Activated CD4-positive, alpha-beta T cell treated with anti-CD3 and anti-CD28 coated beads, Interleukin-2, amount 10 ng/mL, durations not matched to agents 7 days and 5 days (primary cell): ENCODE measurements at places on chromosomes 4 and X.

DNA sequence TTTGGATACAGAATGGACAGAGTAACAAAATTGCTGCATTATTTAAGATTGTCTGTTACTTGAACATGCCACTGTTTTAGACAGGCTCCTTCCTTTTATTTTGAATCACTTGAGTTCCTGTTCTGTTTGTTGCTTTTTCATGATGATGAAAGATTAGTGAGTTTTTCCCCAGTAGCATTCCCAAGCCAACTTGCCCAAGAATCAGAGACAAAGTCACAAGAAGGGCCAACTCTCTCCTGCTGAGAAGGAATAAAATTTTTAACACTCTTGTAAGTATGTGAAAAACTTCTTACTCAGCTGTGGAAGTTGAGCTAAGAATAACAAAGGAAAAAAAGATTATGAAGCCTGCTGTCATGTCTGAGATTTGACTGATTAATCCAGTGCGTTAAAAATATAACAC, 104.2 kb downstream of the KLHL8 start:
- DNase-seq = no peak

DNA sequence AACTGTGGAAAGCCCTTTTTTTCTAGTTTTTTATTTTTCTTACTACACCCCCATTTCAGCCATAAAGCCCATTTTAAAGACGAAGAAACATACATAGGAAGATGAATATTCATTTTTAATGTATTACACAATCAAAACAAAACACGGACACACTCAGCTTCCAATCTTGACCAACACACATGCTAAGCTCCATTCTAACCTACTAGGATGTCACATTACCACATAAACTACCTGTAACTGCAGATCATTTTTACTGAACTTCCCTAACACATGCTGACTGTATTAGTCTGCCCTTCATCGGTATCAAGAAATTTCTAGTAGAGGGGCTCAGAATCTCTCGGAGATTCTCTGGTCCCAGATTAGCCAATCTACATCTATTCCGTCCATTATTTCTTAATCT, 1.8 kb downstream of the CCNI start:
- DNase-seq = no peak

- no peak for DNase-seq
Measured at GRCh38 chrX:28625223-28625622, 38.0 kb downstream of the IL1RAPL1 start.

GRCh38 chr4:6500481-6501140, 28.2 kb upstream of the PPP2R2C start:
- DNase-seq = no peak

- no peak for DNase-seq
Measured at GRCh38 chr4:75968084-75968483, 22.7 kb downstream of the SDAD1 start.

DNA sequence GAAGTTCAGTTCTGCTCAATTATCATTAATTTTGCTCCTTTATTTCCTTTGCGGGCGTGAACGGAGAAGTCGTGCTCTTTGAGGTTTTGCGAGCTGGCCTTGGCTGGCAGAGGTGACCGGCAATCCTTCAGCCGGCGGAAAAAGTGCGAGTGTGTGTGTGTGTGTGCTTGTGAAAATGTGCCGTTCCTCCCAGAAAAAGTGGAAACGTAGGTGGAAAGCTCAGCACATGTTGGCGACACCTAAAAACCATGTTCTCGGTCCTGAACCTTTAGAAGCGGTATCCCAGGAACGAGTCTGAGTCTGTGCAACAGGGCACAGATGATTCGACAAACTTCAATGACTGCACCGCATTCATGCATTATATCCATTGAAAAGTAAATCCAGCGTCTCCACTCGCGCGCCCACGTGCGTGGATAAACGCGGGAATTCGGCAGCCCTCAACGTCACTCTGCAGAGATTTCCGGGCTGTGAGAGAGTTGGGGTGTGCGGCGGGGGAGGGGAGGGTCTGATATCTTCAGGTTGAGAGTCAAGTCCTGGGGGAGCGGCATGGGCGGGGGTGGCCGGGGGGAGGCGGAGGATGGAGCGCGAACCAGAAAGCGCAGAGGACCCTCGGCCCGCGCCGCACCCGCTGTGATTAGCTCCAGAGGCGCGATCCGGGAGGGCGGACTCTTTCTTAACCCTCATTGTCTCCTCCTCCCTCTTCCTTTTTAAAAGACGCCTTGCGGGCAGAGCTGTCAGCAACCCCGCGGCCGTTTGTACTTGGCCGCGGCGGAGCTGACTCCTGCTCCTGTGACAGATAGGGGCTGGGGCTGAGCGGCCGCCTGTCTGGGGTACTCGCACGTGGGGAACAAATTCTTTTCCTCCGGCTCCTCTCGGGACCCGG, at the start of gene SHISA3:
SHISA3 (plus strand) TSS at position 737 of the 883 bp plus-strand sequence. CDS start 569 bp downstream, outside the sequence.
- DNase-seq = peak; percentile 38

- DNase-seq = no peak
Measured at GRCh38 chrX:17511556-17511955, 136.6 kb downstream of the NHS start.

DNA sequence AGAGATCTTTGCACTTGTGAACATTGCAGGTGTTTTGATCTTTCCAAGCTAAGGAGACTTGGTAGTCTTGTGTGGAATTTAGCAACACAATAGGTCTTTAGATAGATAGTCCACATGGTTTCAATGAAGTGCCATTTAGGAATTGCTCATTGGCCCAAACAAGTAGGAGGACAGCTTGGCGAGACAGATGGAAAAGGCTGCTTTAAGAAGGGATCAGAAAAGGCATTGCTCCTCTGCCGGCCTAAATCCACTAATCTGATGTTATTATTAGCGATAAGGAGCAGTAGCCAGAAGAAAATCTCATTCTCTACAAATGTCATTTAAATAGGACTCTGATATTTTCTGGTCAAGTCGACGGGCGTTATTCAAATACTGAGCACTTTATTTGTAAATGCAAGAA, 99.7 kb downstream of the AFF2 start:
- no peak for DNase-seq

DNA sequence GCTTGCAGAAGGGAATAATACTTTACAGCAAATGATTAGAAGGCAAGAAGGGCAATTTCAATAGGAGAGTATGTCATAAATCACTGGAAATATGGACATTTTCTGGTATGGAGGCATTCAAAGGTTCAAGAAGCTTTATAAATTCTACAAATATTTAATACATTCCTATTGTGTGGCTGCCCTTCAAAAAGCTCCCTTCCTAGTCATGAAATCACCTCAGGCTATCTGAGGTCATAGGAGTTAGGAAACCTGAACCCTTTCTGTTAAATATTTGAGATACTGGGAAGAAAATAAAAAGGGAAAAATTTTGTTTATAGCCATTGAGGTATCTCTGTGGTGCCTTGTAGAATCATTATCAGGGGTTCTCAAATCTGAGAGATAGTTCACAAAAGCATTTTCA, 316.8 kb upstream of the EMCN start:
- DNase-seq = no peak

- peak; percentile 20 for DNase-seq
Measured at GRCh38 chr4:11428899-11429698, 405 bp upstream of the HS3ST1 start.

DNA sequence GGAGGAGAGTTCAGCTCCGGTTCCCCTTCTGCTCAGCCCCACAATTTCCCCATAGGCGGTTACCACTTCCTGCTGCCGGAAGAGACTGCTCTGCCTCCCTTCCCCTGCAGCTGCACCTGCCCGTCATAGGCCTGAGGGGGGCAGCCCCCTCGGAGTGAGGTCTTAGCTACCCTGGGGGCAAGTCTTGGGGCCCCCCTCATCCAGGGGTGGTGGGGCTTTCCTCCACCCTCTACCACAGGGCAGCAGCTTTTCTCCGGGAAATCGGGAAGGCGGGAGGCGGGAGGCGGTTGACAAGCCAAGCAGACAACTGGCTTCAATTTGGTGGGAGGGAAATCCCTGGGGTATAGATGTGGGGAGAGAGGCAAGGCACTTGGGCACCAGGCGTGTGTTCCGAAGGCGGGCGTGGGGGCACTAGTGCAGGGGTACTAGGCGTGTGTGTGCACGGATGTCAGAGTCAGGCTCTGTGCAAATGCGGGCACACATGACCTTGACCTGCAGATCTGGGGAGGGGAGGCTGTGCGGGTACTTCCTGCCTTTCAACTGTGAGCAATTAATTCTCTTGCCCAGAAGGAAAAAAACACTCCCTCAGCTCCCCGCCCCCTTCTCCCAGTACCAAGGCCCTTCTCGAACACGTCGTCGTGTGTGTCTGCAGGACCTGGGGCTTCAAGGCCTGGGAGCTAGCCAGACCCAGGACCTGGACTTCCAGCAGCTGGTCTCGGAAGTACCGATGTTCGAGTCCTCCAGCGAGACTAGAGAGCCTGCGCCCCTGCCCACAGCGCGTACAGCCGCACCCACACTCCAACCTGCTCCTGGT, 1.0 kb upstream of the ARHGAP4 start:
- peak; percentile 83 for DNase-seq

DNA sequence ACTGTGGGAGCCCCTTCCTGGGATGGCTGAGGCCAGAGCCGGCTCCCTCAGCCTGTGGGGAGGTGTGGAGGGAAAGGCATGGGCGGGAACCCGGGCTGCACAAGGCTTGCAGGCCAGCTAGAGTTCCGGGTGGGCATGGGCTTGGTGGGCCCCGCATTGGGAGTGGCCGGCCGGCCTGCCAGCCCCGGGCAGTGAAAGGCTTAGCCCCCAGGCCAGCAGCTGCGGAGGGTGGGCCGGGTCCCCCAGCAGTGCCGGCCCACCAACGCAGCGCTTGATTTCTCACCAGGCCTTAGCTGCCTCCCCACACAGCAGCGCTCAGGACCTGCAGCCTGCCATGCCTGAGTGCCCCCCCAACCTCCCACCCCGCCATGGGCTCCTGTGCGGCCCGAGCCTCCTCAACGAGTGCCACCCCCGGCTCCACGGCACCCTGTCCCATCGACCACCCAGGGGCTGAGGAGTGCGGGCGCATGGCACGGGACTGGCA, 78.0 kb downstream of the COX7B2 start:
- no peak for DNase-seq

GRCh38 chr4:182421753-182422152, 178.6 kb downstream of the TENM3 start:
- no peak for DNase-seq

DNA sequence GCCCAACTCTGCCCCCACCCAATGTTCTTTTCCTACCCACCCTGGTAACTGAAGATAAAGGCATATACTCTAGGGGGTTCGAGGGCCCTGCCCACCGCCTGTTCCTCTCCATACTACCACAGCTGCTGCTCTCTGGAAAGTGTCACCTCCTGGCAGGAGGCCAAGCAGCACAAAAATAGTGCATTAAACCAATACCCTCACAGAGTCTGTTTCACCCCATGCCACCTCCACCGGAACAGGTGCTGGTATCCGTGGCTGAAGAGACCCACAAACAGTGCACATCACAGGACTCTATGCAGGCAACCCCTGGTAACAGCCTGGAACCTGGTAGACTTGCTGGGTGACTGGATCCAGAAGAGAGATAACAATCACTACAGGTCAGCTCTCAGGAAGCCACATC, 85.1 kb upstream of the CTSO start:
- no peak for DNase-seq

DNA sequence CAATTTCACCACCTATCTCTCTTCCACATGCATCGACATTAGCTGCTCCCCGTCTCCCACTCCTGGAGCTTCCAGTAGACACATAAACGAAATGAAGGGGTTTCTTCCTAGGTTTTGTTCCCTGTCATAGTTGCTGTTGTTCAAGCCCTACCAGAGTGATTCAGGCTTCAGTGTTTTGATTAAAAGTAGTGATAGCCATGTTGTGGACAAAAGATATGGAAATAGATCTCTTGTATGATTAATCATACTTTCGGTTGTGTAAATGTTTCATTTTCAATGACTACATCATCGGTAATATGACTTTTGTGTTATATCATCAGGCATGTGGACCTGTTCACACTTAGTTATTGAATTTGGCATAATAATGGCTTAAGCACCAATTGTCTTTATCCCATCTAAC, 96.5 kb upstream of the KLF3 start:
- no peak for DNase-seq

GRCh38 chr4:52711272-52711671, 40.0 kb downstream of the ERVMER34-1 start:
- no peak for DNase-seq

DNA sequence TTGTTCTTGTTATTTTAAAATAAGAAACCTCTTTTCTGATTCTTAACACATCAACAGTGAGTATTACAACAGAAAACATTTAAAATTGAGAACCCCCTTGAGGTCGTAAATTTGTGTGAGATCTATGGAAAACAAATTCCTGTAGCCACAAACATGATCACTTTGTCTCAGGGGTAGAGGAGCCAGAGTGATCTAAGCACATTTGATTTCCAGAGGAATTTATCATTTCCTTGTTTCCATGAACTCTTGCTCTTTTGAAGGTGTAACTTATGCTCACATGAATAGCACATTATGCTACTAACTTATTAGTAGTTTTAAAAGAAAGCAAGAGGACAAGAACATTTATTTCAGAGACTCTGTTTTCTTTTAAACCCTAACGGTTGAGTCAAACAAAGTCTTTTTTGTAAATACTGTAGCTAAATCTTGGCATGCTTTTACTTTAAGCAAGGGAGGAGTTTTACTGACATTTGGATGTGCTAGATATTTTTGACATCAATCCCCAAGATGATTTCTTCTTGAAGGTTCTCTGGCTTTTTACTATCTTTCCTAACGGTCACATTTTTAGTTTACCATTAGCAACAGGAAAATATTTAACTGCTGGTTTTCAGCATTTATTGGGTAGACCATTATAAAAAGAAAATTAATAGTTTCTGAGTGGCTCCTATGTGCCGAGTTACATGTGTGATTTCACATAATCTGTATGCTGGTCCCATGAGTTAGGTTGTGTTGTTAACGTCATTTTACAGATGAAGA, 27.9 kb upstream of the ZCCHC12 start:
- DNase-seq = no peak

DNA sequence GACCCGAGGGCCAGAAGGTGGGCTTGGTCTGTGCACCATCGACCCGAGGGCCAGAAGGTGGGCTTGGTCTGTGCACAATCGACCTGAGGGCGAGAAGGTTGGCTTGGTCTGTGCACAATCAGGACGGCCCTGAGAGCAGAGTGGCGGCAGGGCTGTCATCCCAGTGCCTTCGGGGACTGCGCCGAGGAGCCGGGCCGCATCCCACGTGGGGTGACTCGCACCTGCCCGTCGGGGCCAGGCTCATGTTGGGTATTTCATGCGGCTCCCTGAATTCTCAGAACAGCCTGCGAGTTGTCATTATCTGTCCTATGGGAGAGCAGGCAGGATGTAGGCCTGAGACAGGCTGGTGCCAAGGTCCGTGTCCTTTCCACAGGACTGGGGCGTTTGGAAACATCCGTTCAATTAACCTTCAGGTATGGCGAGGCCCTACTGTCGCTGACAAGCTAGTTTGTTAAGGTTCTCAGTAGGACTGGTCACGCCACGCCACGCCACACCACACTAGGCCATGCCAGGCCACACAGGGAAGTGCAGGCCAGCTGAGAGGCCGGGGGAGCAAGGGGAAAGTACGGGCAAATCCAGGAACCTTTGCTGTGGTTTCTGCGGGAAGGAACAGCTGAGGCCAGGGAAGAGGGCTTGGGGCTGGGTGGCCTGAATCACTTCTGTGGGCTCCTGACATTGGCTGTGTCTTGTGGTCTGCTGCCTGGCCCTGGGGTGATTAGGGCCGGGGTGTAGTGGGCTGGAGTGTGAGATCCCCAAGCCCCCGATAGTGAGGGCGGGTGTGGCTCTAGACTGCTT, 182.9 kb downstream of the AFAP1 start:
- DNase-seq = no peak
